ENCODE measurements at places on chromosomes 2 and 18.

DNA sequence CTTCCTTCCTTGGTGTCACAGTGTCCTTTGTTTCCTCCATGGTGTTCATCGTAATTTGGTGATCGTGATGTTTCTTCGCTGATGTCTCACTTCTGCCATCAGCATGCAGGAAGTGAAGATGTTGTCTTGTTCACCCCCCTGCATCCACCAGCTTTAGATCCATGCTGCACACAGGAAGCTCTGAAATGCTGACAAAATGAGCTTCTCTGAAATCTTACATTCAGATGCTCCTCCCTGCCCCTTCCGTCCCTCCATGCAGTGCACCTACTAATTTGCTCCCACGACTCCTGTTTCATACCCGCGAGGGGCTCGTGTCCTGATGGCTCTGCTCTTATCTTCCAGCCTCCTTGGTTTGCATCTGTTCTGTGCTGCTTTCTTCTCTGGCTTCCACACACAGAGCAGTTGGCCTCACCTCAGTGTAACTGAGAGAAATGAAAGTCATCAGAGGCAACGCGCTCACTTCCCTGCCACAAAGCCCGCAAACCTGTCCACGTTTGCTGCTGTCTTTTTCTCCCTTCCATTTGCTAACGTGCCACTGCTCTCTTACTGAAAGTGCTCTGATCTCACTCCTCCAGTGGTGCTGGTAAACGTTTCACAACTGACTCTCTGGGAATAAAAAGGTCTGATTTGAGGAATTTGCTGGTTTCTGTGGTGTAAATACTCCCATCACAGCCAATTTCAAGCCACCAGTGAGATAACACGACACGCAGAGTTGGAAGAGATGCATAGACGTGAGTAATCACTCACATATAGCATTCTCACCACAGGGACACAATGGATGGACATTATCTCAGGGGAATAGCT, 41.0 kb upstream of the MGAT4A start:
- peak; percentile 38 for DNase-seq

DNA sequence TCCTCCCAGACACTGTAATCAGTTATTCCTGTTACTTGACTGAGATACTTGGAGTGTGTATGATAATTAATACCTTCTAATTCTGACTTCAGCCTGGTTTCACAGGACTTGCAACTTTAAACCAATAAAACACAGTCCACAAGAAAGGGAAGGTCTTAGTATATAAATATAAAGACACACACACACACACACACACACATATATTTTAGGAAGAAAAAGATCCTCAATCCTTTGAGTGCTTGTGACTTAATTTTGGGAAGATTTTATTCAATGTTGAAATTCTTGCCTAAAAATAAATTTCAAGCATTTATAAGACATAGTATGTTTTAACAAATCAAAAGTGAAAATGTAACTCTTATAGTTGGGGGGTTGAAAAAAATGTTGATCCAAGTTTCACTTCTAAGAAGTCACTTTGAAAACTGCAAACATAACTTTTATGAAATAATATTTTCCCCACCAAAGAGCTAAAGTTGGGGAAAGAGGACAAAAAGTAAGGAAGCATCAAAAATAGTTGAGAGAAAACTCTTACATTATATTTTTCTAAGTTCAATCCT, 824 bp upstream of the VPS54 start:
- no peak for DNase-seq

- DNase-seq: no peak
These were observed 23.3 kb downstream of the EDAR start for GRCh38 chr2:108965540-108966289.

- DNase-seq: peak; percentile 53
These were observed 2.4 kb downstream of the SCG2 start for GRCh38 chr2:223599640-223600380.

GRCh38 chr2:45283764-45284620, 274.7 kb upstream of the SIX2 start:
- peak; percentile 60 for DNase-seq

DNA sequence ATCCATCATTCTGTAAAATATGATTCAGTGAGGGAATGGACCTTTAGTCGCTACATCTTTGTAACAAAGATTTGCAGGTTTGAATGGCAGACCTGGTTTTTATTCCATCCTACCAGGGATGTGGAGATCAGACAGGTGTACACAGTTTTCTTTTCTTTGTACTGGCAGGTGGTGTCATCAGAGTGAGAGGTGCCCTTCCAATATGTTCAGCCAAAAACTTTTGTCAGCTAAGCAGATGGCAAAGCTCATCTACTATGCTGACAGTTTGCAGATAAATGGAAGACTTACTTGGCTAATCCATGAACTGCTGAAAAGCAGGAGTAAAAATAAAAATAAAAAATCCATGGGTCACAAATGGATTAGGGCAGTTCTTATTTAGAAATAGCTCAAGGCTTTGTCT, 185.5 kb upstream of the DOK6 start:
- no peak for DNase-seq

DNA sequence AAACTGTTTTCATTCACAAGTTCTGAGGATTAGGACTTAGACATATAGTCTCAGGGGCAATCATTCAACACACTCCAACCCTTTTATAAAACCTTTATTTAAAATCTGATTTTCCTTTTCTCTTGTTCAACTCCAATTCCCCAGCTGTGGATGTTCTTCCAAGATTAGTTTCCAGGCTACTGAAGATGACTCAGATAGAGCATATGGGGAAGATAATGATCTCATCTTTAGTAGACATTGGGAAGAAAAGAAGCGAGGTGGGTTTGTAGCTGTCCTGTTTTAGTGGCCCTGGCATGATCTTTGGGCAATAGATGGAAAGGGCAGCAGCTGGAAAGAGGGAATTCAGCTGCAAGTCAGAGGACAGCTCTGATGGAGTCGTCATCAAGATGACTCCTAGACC, 247.7 kb upstream of the CCDC68 start:
- DNase-seq: peak; percentile 22

- peak; percentile 54 for DNase-seq
These were observed 153.4 kb downstream of the TNS1 start for GRCh38 chr2:217849154-217849975.

GRCh38 chr2:113705982-113706523, 50.4 kb downstream of the SLC35F5 start:
- no peak for DNase-seq

GRCh38 chr2:99200076-99200800, 19.3 kb downstream of the MRPL30 start:
- no peak for DNase-seq

All from AG10803 (cell line).